ENCODE measurements at places on chromosomes 6 and 20.
A peak's percentile ranks its signal among the peaks of the same experiment; 100 is the strongest.

- DNase-seq: no peak
Observed at GRCh38 chr6:27214126-27214601, 33.3 kb upstream of the PRSS16 start.

DNA sequence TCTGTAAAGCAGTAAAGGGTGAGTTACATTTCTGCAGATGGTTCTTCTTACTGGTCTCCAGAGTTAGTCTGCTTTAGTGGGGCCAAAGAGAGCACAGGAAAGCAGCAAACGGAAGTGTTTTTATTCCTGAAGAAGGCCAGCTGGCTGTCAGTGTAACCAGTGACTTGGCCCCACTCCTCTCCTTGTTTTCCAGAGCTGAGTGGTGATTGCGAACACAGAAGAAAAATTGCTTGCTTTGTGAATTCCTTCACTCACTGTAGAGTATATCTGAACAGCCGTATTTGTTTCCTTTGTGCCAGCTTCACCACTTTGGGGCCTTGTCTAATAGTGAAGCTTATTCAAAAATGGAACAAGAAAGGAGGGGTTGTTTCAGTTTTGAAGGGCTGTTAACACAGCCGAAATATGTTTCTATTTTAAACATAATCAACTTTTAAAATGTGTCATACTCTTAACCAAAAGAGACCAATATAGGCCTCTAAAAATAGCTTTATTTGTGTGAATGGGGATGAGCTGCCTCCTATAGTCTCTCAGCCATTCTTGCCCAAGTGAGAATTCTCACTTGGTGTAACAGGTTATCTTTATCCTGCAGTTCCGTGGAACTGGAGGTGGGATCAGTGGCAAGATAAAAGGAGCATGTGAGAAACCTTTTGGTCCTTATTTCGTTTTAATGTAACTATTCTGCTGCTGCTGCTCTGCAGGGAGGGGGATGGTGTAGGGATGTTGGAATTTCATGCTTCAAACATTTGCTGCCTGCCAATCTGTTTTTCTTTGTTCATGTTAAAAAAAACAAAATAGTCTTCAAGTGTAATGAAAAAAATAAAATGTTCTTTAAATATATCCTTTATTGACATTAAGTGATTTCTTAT, 37.8 kb downstream of the ZC2HC1B start:
- no peak for DNase-seq

GRCh38 chr6:80622641-80623040, 516.2 kb downstream of the BCKDHB start:
- DNase-seq: no peak

DNA sequence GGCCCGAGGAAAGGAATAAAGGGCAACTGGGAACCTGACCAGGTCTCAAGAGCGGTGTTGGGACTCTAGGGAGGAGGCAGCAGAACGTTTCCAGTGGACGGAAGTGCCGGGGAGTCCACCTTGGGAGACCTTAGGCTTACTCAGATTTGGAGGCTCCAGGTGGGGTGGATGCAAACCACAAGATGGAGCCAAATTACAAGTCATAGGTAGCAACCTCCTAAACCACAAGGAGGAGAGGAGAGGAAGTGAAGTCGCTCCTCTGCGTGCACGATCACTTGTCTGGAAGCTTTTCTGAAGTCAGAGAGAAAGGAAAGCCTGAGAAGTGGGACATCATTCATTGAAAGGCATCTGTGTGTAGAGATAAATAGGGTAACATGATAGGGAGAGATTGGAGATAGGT, 9.3 kb downstream of the HLA-DOA start:
- DNase-seq: no peak

GRCh38 chr20:44069203-44070011, 117.6 kb downstream of the JPH2 start:
- peak; percentile 77 for DNase-seq

- DNase-seq: peak; percentile 6
Observed at GRCh38 chr6:797479-798077, 104.6 kb upstream of the EXOC2 start.

DNA sequence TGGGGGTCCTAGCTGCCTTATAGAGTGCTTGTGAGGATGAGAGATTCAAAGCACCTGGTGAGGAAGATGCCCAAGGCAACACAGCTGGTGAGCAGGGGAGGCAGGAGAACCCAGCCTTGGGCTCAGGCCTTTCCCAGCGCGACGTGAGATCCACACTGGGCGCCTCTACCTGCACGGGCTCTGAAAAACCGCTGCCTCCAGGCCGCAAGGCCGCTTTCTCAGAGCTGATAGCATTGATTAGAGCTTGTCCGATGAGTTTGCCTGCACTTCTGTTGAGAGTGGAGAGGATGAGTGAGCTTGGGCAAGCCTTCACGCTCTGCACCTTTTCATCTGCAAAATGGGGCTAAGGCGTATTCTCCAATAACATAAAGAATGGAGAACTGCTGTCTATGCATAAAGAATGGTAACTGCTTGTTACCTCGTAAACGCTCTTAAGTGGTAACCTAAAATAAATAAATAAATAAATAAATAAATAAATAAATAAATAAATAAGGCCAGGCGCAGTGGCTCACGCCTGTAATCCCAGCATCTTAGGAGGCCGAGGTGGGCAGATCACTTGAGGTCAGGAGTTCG, 916 bp downstream of the PABPC1L start:
- no peak for DNase-seq

DNA sequence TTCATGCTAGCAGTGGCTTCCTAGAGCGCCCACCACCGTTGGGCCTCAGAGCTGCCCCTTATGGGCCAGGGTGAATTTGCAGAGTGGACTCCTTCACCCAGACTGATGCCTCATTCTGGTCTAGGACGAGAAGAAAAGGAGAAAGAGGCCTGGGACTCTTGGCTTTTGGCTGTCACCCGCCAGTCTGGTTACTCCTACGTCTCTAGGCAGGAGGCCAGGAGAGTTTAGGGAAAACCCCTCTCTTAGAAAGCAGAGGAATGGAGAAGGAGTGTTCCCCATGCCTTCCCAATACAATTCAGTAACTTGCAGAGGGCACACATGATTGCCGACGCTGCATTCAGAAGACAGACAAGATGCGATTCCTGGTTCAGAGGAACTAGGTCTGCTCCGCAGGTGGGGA, 70.1 kb downstream of the CDC5L start:
- no peak for DNase-seq

- peak; percentile 17 for DNase-seq
Observed at GRCh38 chr6:89117211-89118108, at the start of gene SRSF12. TSS of gene SRSF12 (minus strand) at chr6:89118071. CDS start at chr6:89117887, 184 bp downstream.

- no peak for DNase-seq
Observed at GRCh38 chr6:95819939-95820338, 195.8 kb upstream of the FUT9 start.

DNA sequence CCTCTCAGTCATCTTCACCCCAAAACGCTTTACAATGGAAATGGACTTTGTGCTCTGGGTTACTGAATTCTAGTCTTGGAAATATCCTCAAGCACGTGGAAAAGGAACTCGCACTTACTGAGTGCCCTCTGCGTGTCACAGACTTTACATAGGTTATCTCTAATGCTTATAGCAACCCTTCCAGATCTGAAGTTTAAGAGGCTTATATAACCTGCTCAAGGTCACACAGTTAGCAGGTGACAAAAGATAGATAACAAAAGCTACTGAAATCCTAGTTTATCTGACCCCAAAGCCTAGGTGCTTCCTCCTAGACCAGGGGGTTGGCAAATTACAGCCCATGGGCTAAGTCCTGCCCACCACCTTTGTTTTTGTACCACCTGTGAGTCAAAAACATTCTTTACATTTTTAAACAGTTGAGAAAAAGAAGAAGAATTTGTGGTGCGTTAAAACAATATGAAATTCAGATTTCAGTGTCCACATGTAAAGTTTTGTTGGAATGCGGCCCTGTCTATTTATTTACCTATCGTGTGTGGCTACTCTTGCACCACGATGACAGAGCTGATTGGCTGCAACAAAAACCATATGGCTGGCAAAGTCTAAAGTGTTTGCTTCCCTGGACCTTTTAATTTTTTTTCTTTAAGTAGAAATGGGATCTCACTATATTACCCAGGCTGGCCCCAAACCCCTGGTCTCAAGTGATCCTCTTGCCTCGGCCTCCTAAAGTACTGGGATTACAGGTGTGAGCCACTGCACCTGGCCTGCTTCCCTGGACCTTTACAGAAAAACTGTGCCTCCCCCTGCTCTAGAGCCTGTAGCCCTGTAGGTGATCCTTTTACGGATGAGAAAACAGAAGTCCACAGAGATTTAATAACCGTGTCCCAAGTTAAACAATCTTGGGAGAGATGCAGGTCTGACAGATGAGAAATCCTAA, 110.2 kb upstream of the RREB1 start:
- no peak for DNase-seq

DNA sequence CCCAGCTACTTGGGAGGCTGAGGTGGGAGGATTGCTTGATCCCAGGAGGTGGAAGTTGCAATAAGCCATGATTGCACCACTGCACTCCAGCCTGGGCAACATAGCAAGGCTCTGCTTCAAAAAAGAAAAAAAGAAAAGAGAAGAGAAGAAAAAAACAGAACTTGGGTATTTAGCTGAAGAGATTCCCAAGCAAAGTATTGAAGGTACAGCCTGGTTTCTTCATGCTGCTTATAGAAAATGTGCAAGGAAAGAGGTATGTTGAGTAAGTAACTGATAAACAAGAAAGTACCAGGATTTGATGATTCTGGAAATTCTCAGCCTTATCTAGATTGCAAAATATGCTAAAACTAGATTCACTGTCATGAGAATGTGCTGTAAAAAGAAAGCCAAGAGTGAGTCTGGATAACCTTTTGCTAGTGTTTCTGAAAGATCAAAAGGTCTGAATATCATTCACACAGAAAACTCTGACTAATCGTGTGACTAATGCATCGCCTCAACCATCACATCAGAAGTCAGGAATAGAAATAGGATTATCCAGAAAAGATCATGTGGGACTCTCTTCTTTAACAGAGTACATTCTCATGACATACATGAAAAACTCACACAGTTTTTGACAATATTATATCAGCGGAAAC, 32.4 kb upstream of the NOP56 start:
- no peak for DNase-seq

GRCh38 chr6:87697581-87698546, 4.2 kb downstream of the AKIRIN2 start:
- no peak for DNase-seq

DNA sequence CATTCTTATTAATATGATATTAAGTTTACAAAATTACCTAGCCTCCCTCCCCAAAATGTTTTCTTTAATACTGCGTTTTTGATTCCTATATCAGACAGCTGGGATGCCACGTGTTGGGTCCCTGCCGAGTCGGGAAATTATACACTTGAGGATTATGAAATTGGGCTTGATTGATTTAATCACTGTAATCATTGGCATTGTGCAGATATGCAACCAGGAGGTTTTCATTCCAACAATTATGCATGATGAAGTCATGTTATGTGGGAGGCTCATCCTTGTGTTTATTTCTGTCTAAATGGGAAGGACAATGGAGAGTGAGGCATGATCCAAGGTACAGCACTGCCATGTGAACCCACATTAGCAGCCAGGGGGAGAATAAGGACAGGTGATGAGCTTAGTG, 30.6 kb upstream of the RIPOR2 start:
- DNase-seq: no peak

GRCh38 chr6:44034391-44034861, 92.8 kb downstream of the MRPL14 start:
- no peak for DNase-seq

DNA sequence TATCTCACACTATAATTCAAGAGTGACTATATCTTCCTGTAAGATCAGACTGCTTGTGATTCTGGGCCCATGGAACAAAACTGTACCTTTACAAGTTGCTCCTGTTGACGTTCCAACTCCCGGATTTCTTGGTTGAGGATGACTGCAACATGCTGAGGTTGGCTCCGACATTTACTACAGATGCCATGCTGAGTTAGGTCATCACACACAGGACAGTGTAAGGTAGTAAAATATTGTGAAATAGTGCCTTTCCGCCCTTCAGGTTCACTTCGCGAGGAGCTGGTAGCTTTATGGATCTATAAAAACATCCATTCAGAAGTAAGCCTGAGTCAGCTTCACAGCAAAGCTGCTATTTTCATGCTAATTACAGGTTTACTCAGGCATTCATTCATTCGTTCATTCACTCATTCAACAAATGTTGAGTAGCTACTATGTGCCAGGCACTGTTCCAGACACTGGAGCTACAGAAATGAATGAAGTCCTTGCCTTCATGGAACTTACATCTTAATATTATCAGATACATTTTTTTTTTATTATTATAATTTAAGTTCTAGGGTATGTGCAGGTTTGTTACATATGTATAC, 175.7 kb downstream of the REV3L start:
- DNase-seq: no peak

GRCh38 chr6:169527306-169527705, 174.5 kb downstream of the WDR27 start:
- DNase-seq: no peak

DNA sequence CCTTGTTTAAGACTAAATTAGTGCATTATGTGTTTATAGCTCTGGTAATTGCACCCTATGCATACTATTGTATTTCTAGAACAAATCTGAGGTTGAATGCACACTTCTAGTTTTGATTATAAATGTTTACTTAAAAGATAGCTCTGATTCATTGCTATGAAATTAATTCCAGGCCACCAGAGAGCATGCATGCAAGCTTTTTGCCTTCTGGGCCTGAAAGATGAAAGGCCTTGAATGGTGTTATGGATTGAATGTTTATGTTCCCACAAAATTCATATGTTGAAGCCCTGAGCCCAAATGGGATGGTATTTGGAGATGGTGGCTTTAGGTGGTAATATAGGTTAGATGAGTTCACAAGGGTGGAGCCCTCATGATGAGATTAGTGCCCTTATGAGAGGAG, 695.0 kb upstream of the MAP3K7 start:
- no peak for DNase-seq

- no peak for DNase-seq
Observed at GRCh38 chr6:42979523-42980177, 669 bp upstream of the PEX6 start.

DNA sequence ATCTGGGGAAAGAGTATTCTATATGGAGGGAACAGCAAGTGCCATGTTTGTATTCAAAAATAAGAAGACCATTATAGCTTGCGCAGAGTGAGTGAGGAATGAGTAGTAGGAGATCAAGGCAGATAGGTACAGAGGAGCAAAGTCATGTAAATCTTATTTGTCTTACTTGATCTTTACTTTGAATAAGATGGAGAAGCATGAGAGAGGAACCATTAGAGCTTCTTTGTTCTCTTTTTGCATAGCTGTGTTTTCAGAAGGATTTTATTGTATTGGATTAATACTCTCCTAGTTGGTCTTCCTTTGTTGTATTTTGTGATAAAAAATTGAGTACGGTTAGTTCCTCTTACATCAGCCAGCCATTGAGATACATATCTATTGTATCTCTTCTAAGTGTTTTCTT, 88.4 kb downstream of the SCAF8 start:
- no peak for DNase-seq

DNA sequence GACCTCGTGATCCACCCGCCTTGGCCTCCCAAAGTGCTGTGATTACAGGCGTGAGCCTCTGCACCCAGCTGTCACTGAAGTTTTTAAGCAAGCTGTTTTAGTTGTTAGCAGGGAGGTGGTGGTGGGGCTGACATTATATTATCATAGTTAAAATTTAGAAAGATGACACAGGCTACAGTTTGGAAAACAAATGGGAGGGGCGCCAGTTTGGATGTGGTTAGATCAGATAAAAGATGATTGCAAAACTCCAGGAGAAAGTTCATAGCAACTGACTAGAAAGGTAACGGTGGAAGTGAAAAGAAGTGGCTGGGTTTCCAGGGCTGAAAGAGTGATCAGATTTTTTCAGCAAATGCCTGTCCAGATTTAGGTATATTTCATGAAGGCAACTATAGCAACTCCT, 311.9 kb upstream of the CITED2 start:
- DNase-seq: no peak

GRCh38 chr6:130019326-130020072, 1.1 kb downstream of the L3MBTL3 start:
- peak; percentile 16 for DNase-seq

Measured in T follicular helper cell (primary cell).